ENCODE measurements at places on chromosomes 7 and 10.

GRCh38 chr7:2437537-2438148 lies 34.2 kb downstream of the CHST12 start:
- no peak for DNase-seq

DNA sequence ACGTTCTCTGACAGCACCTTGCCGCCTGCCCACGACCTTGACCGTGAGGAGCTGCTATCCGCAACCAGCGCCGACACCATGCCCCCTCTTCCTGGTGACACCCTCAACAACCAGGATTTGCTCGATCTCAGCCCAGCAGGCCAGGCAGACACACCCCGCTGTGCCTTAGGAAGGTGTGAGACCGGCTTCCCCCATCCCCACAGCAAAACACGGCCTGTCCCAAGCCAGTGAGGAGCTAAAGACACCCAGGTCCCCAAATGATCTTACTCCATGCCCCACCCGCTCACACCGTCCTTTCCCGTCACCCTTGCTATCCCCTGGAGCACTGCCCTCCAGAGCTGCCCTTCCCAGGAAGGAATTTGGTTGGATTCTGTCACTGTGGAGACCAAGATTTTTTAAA lies 21.3 kb upstream of the TTYH3 start:
- no peak for DNase-seq

DNA sequence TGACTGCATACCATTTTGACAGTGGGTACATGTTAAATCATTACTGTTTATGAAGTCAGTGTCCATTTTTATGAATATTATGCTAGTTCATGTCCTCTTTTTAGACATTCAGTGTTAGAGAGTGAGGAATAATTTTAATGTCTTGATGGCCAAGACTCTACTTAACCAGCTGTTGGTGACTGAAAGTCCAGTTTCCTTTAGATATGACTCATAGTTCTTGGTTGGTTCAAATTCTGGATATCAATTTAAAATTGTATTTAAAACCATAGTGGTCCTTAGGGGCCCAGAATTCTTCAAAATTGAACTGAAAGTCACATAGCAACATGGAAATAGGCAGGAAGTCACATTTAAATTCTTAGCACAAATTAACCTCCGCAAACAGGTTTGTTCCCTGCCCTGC lies 196.5 kb upstream of the PRPS1L1 start:
- DNase-seq, result no peak

DNA sequence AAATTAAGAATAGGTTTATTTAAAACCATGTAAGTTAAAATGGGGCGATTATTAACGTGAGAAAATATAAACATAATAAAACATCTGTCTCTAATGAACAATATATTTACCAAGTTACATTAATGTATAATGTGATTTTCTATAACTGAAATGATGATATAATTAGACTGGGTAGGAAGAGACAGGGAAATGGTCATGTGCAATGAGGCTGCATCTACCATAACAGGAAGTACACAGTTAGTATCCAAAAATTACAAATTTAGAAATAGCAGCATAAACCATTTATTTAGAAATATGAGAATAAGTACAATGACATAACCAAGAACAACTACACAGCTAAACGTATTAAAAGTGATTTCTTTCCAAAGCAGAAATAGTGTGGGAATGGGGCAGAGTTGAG lies 25.8 kb upstream of the BET1 start:
- DNase-seq, result no peak

DNA sequence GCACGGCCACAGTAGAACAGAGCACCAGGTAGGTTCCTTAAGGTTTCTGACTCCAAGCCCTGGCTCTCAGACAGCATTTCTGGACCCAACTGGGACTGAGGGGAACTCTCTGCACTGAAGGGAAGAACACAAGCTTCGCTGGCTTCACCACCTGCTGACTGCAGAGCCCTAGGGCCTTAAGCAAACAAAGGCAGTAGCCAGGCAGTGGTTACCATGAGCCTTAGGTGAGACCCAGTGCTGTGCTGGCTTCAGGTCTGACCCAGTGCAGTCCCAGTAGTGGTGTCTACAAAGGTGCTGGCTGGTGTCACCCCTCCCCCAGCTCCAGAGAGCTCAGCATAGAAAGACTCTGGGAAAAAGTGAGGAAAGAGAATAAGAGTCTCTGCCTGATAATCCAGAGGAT lies 59.5 kb downstream of the SIRT1 start:
- no peak for DNase-seq
